ENCODE measurements at places on chromosomes 12 and 14.

DNA sequence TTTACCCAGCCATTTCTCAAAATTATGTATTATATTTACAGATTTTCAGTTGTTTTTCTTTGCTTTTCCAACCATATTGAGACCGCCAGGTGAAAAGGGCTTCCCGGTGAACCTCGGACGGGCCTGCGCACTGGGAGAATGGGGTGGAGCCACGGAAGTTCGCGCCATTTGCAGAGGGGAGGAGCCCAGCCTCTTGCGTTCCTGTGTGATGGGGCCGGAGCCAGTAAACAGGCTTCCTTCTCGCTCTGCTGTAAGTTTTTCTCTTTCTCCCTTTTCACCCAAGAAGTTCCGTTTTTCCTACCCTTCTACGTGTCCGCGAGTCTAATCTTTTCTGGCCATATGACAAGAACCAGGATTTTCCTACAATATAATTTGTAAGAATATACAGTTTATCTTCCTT lies 1108.8 kb upstream of the SEL1L start:
- DNase-seq, result no peak

GRCh38 chr14:104860414-104860813 lies 4.7 kb upstream of the CEP170B start:
- no peak for DNase-seq

DNA sequence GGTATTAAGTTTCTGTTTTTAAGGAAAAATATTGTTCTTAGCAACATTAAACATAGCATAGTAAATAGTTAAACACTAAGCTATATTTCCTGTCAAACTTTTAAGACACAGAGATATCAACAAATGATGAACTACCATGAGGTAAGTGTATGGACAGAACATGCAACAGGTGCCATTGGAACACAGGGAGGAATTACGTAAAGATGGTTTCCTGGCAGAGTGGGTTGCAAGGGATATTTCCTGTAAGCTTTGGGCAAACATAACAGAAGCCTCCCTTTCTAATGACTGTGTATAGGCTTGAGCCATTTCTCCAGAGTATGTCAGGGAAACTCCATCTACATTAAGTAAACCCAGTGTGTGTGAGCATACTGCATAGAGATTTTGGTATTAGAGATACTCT lies 31.7 kb upstream of the HELB start:
- DNase-seq, result no peak

DNA sequence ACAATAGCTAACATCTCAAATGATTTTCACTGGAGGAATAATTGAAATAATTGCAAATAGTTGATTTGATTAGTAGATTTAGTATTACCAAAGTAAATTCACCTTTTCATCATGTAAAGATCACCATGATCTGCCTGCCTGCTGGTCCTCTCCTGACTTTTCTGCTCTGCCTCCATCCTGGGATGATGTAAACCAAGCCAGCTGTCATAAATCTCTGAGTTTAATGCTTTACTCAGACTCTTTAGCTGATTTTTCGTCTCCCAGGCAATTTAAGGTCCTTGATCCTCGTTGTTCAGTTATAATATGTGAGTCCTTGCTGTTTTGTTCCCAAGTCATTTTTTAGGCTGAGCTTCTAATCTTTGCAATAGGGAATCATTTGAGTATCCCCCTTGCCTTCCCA lies 138.0 kb downstream of the ANO4 start:
- no peak for DNase-seq

DNA sequence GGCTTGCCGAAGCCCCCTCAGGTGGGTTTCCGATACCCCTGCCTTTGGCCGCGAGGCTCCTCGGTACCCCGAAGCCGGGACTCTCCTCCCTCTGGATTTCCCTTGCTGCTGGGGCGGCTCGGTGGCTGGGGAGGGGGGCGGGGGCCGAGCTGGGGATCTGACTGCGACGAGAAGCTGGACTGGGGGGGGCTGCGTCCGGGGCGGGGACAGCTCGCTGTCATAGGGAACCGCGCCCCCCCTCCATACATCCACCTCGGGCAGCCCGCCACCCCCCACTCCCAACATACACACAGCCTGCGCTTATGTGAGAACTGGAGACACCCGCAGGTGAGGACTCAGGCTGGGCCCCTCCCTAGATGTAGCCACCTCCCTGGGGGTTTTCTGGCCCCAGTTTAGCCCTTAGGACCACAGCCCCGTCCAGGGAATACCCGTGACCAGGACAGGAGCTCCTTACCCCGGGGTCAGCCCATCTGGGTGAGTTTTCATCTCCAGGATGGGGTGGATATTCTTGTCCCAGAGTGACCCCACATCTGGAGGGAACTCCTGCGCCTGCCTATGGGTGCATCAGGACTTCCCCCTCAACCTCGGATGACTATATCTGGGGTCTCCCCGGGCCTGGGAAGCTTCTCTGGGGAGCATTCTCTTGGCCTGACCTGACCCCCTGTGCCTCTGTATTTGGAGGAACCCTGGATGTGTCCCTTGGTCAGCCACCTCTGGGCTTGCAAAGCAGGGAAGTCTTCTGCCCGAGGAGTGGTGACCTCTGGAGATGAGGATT lies 687 bp downstream of the ASIC1 start:
- DNase-seq, result no peak

GRCh38 chr12:24574538-24574937 lies 374.4 kb downstream of the BCAT1 start:
- DNase-seq, result no peak

Measured in DMS153 (cell line).